Karpas-422 (cell line): ENCODE measurements at places on chromosomes 2 and 18.

DNA sequence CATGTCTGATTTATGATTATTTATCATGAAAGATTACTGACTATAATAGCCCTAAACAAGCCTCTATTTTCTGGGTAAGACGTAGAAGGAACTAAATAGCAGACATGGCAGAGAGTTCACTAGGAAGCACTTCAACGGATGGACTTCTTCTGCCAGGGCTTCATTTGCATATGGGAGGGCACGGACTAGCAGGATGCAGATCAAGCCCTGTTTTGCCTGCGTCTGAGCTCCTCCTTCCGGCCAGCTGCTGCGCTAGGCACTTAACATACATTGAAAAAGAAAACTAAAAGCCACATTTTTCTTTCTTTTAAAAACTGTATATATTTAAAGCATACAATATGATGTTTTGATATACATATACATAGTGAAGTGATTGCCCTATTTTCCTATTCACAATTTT is 340.0 kb upstream of the MEX3C start:
- DNase-seq: peak; percentile 75

- no peak for DNase-seq
These were observed 82.3 kb downstream of the GLI2 start for GRCh38 chr2:120817956-120818325.

GRCh38 chr2:36294316-36294721 is 61.3 kb upstream of the CRIM1 start:
- no peak for DNase-seq

GRCh38 chr18:9048236-9048635 is 54.3 kb upstream of the NDUFV2 start:
- no peak for DNase-seq

DNA sequence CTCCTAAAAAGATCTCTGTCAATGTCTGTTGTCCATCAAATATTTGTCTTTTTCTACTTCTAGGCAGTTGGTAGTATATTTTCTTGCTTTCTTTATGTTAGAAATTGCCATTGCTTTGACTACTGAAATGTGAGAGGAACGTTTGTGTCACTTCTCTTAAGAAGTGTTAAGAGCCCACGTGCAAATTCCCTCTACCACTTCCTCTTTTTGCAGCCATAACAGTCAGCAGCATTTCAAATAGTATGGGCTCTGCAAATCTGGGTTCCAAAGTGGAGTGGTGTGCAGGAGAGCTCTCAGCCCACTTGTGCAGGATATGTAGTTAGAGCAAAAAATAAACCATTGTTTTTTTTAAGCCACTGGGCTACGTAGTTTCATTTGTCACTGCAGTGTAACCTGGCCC is 314.0 kb downstream of the MEIS1 start:
- peak; percentile 93 for DNase-seq

GRCh38 chr2:38174131-38174530 is 98.2 kb upstream of the CYP1B1 start:
- no peak for DNase-seq

DNA sequence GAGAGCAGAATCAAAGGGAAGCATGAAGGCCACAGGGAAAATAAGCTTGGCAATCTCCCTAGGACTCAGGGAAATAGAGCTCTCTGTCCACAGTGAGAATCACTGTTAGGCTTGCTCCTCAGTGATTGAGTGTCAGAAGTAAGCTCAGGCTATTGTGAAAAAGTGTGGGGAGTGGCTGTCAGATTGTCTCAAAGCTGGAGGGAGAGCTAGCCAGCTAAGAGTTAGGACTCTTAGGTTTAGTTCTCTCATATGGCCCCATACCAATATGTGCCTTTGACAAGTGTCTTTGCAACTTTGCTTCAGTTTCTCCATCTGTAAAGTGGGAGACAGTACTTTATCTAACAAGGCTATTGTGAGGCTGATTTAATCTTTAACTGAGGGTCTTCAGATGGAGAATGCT is 17.2 kb downstream of the EIF4E2 start:
- no peak for DNase-seq

- DNase-seq: peak; percentile 22
These were observed 33.6 kb downstream of the USP40 start for GRCh38 chr2:233532971-233533370.

DNA sequence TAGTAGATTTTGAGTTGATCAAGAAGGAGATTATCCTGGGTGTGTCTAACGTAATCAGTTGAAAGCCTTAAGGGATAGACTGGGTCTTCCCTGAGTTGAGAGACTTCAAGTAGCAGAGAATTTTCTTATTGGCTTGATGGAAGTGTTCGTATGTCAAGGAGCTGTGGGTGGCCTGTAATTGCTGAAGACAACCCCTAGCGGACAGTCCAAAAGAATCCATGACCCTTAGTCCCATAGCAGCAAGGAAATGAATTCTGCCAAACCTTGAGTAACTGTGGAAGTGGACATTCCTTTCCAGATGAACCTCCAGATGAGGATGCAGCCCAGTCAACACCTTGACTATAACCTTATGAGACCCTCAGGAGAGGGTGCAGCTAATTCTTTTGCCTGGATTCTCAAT is 786.3 kb downstream of the SOCS6 start:
- DNase-seq: no peak

- no peak for DNase-seq
These were observed 81.8 kb downstream of the ST6GAL2 start for GRCh38 chr2:106804161-106804560.

DNA sequence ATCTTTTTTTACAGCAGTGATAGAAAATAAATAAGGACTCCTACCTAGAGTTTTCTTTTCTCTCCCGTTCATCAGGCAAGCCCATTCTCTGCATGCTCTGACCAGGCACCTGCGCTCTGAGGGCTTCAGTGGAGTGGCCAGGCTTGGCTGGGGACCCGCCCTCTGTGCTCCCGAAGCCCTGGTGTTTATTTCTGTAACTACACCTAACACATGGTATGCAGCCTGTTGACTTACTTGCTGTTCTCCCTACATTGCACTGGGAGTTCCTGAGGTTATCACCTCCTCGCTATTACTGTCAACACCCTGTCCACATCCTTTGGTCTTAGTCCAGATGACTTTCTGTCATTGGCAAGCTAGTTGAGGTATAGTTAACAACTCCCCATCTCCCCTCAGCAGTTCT is 317.7 kb downstream of the LPIN1 start:
- no peak for DNase-seq

DNA sequence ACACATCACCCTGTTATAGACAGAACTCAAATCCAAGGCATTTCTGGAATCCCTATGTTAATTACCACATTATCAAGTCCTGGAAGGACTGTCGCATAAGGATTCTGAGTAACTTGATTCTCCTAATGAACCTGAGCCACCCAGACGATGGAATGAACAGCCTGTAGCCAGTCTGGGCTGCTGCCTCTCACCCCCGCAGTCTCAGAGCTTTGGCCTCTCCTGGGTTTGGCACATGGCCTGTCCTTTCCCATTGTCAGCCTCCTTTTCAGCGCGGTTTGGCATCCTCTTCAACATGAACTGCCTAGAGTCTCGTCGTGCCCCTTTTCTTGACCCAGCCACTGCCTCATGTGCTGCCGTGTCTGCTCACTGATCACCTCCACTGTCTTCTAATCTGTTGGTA is 147.6 kb downstream of the SLC8A1 start:
- no peak for DNase-seq

DNA sequence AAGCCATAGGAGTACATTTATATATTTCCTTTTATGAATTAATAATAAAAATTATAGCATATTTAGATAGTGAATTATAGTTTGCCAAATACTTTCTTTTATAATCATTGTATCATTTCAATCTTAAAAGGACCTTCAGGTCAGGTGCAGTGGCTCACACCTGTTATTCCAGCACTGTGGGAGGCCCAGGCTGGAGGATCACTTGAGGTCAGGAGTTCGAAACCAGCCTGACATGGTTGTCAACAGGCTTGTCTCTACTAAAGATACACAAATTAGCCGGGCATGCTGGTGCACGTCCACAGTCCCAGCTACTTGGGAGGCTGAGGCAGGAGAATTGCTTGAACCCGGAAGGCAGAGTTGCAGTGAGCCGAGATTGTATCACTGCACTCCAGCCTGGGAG is 19.7 kb downstream of the APOB start:
- DNase-seq: no peak

- DNase-seq: no peak
These were observed 127.6 kb upstream of the HS6ST1 start for GRCh38 chr2:128446049-128446873.

- DNase-seq: no peak
These were observed 76.3 kb upstream of the MGAT4A start for GRCh38 chr2:98807221-98807620.

DNA sequence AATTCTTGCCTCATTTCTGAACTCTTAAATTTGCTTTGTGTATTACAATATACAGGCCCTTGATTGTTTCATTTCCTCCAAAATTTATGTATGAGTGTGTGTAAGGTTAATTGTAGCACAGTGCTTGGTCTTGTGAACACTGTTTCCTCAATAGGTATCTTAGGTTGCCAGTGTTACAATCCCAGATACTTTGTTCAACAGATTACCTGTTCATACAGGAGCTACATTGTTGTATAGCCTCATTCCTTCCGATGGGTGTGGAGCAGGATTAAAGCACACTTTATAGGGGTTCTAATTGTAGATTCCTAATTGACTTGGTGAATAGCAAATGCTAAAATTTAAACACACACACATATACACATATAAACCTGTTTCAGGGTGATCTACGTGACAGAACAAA is 10.7 kb downstream of the RBBP8 start:
- DNase-seq: no peak

DNA sequence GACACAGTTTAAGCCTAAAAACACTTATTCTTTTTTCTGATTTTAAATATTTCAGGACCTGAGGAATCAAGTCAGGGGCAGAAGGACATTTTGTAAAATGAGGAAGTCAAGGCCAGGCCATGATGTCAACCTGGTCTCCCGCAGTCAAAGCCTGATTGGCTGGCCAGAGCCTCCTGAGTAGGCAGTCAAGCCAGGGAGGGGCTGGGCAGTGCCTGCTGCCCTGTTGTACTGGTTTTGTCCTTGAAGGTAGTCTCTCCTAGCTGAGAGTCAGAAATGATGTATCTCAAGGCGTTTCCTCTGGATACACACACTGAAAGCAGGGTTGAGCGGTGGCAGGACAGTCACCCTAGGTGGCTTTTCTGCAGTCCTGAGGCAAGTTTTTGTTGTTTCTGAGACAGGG is 19.8 kb downstream of the CCT7 start:
- DNase-seq: peak; percentile 74

DNA sequence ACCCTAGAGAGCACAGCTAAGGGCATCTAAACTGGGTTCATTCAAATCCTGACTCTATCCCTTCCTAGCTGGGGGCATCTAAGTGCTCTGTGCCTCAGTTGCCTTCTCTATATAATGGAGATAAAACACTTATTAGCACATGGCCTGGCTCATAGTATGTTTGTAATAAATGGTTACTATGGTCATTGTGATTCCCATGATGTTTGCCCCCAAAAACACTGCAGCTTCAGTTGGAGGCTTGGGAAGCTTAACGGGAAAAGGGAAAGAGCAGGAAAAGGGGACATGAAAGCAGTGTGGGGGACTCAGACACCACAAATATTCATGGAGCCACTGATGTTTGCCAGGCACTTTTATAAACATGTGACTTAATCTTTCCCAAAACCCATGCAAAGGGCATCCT is 118.1 kb downstream of the INHBB start:
- DNase-seq: no peak

DNA sequence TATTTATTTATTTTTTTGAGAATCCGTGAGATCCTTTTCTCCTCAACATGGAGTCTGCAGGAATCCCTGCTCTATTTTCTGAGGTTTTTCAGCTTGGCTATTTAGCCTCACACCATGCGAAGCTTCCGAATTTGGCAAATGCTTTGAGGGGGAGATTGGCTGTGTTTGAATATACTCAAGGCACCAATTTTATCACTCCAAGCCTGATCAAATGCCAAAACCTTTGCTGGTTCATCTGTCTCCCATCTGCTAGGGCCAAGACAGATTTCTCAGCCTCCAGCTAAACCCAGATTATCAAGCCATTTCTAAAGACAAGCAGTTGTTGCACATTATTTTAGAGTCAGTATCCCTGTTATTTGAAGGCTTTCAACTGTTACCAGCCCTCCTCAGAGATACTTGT is 295.7 kb downstream of the XIRP2 start:
- no peak for DNase-seq

DNA sequence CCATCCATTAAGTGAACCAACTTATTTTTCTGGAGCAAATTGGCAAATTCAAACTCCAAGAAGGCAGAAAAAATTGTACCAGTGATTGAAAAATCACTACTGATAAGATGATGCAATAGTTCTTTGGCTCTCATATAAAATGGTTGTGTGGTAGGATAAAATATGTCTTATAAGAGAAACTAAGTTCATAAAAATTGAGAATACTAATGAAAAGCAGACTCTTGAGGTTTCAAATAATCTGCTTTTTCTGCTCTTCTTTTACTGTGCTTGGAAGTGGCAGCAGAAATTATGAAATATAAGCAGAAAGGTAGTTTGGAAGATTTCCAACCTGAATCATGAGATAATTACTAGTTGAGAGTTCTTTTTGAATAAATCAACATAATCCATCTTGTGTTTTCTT is 61.9 kb downstream of the PPP1R1C start:
- no peak for DNase-seq

GRCh38 chr2:174259981-174260380 is 11.6 kb upstream of the OLA1 start:
- no peak for DNase-seq

DNA sequence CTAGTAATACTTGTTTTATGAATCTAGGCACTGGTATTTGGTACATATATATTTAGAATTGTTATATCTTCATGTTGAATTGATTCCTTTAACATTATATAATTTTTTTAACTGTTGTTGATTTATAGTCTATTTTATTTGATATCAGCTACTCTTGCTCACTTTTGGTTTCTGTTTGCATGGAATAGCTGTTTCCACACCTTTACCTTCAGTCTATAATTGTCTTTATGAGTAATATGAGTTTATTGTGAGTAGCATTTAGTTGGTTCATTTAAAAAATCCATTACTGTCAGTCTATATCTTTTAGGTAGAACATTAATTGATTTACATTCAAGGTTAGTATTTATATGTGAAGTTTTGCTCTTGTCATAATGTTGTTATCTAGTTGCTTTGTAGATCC is 58.6 kb downstream of the SMCHD1 start:
- no peak for DNase-seq

GRCh38 chr2:69911985-69912563 is 2.8 kb upstream of the MXD1 start:
- DNase-seq: peak; percentile 90

- DNase-seq: no peak
These were observed 80.5 kb downstream of the RDH14 start for GRCh38 chr2:18479947-18480369.

GRCh38 chr18:58861353-58861752 is 3.3 kb upstream of the ZNF532 start:
- DNase-seq: no peak

GRCh38 chr2:200479692-200480265 is 30.1 kb downstream of the KCTD18 start:
- no peak for DNase-seq

- no peak for DNase-seq
These were observed 631.8 kb upstream of the ID2 start for GRCh38 chr2:8049851-8050571.

- DNase-seq: no peak
These were observed 429.4 kb downstream of the MBD2 start for GRCh38 chr18:53795061-53795460.
